ENCODE measurements at places on chromosomes 5 and 9.

DNA sequence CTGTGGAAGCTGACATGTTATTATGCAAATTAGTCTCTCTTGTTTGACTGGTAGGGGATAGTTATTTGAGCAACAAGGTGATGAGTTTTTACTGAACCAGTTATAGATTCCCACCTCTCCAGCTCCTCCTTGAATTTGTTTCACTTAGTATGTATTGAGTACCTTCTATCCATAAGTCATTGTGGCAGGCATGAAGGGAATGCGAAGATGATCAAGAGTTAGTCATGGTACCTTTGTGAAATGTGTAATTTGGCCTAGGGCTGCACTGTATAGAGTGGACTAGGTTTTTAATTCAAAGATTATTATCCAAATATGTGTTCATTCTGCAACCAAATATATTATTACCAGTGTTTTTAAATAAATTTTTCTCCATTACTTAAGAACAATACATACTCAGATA is 110.1 kb downstream of the HACD4 start:
- no peak overlapping the region for H3K27ac ChIP-seq
- no peak for DNase-seq
- H3K4me1 ChIP-seq: no peaks in the 10 kb centered on the region
- H3K36me3 ChIP-seq: no peaks in the 10 kb centered on the region

GRCh38 chr5:164359260-164360255 is 854.1 kb downstream of the MAT2B start:
- no peak overlapping the region for H3K4me3 ChIP-seq
- H3K27ac ChIP-seq: no peak overlapping the region
- H3K36me3 ChIP-seq: no peaks in the 10 kb centered on the region
- no peaks in the 10 kb centered on the region for H3K27me3 ChIP-seq

GRCh38 chr5:172102913-172103626 is 85.0 kb downstream of the STK10 start:
- no peaks in the 10 kb centered on the region for H3K27me3 ChIP-seq
- H3K36me3 ChIP-seq: no peaks in the 10 kb centered on the region
- H3K27ac ChIP-seq: no peak overlapping the region
- DNase-seq: peak; percentile 69
- peaks cover 66% of the 10 kb centered on the region for H3K4me1 ChIP-seq

- no peak for DNase-seq
- H3K4me1 ChIP-seq: no peaks in the 10 kb centered on the region
- H3K36me3 ChIP-seq: no peaks in the 10 kb centered on the region
- H3K27me3 ChIP-seq: no peaks in the 10 kb centered on the region
- H3K4me3 ChIP-seq: no peak overlapping the region
These were observed 617.9 kb downstream of the BNC2 start for GRCh38 chr9:16252616-16253015.

DNA sequence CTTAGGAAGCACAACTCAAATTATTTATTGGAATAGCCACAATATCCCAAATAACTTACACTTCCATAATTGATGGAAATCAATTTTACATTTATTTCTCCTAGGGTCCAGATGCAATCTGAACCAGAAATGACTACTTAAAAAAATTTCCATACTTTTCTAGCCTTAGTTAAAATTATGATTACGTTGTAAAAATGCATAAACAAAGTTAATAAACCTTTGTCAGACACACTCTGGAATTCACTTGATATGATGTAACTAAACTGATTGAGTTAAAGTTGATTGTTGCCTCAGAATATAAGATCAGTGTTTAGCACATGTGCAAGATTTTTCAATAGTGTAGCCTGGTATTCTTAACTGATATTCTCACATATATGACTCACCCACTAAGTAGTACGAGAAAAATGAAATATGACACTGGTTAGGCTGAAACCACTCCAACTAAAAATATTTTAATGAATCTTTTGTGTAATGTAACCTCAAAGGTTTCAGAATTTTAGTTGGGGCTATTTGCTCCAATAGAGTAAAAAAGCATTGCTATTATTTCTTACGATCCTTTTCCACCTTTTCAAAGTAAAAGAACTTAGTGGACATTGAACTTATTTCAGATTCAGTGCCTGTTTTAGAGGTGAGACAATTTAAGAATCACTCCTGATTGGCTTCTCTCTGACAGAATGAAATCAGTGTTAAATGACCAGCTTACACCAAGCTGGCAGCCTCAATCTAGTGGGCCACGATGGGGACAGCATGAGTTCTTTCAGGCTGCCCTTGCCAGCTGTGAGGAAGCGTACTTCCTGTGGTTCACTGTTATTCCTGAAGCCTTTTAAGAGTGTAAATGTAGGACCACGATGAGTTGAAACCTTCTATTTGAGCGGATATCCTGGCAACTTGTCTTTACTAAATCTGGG is 277.2 kb upstream of the CDH9 start:
- no peak overlapping the region for H3K4me3 ChIP-seq
- H3K4me1 ChIP-seq: no peaks in the 10 kb centered on the region
- DNase-seq: no peak
- H3K27ac ChIP-seq: no peak overlapping the region
- H3K36me3 ChIP-seq: no peaks in the 10 kb centered on the region

DNA sequence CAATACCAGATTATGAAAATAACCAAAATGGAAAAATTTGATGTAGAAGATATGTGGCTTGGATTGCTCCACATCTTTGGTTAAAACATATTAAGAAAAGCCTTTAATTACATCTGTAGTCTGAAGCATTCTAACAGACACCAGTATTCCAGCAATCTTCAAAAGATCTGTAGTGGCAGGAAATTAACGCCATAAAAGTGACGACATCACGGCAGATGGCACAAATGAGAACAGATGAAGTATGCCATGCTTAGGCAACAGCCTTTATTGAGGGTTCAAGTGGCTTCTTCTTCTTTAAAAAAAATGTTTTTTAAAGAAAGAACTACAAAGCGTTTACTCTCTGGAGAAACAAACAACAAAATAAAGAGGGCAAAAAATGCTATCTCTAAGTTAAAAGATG is 164.2 kb downstream of the MEF2C start:
- no peak overlapping the region for H3K27ac ChIP-seq
- H3K36me3 ChIP-seq: no peaks in the 10 kb centered on the region
- H3K4me1 ChIP-seq: no peaks in the 10 kb centered on the region
- no peak for DNase-seq
- H3K4me3 ChIP-seq: no peak overlapping the region

DNA sequence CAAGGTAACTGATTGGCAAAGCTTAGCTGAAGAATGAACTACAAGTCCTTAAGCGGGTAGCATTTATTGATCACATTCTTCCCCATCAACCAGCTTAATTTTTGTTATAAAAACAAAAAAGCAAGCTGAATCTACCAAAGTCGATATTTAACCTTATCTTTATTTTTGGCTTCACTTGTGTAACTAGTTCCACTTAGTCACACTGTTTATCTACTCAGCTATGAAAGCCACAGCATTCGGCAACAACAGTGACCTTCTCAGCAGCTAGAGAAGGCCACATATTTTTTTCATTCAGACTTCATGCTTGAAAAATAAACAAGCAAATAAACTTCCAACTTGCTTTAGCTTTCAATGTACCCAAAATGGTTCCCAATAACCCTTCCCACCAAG is 69.4 kb downstream of the KLHL3 start:
- DNase-seq: no peak
- H3K27ac ChIP-seq: peak overlapping the region; percentile 21
- H3K27me3 ChIP-seq: no peaks in the 10 kb centered on the region
- no peaks in the 10 kb centered on the region for H3K36me3 ChIP-seq

DNA sequence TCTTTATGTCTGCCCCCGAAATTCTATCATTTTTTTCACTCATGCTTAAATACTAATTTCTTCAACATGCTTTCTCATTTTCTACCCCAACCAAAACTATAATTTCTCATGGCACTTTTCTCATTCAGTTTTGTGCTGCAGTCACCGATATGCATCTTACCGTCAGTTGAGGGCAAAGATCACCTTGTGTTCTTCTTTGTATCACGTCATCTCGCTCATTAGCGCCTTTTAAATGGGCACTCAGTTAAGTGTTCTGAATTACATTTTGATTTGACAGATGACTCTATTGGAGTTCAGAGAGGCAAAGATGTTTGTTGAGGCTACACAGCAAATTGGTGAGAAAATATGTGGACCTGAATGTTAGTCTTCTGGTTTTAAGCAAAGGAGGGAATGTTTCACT is 211.7 kb upstream of the GLRA1 start:
- H3K27ac ChIP-seq: no peak overlapping the region
- no peak overlapping the region for H3K4me3 ChIP-seq
- no peak for DNase-seq
- H3K4me1 ChIP-seq: no peaks in the 10 kb centered on the region

- H3K27me3 ChIP-seq: no peaks in the 10 kb centered on the region
- H3K36me3 ChIP-seq: no peaks in the 10 kb centered on the region
- no peak for DNase-seq
- H3K4me1 ChIP-seq: peaks cover 11% of the 10 kb centered on the region
- no peak overlapping the region for H3K4me3 ChIP-seq
These were observed 204.1 kb downstream of the ARRDC3 start for GRCh38 chr5:91179018-91179417.

- H3K27me3 ChIP-seq: peaks cover 2% of the 10 kb centered on the region
- H3K4me1 ChIP-seq: no peaks in the 10 kb centered on the region
- no peak for DNase-seq
These were observed 51.2 kb upstream of the ADRA1B start for GRCh38 chr5:159864885-159865691.

DNA sequence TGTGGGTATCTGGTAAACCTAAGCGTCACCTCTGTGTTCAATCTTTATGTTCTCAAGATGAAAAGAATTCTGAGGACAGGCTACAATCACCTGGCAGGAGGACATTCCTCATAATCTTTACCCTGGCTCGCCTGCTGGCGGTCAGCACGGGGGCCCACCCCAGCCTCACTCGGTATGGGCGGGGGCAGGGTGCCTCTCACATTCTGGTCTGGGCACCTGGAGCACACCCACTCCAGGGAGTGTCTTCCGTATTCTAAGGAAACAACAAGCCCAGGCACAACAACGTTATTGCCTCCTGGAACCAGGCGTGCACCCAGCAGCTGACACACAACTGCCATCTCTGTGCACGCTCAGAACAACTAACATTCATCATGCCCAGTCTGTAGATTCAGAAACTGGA is 179.8 kb downstream of the ROR2 start:
- peaks cover under 1% of the 10 kb centered on the region for H3K4me1 ChIP-seq
- no peaks in the 10 kb centered on the region for H3K36me3 ChIP-seq
- no peak for DNase-seq
- no peak overlapping the region for H3K4me3 ChIP-seq
- H3K27me3 ChIP-seq: peaks cover 32% of the 10 kb centered on the region
- no peak overlapping the region for H3K27ac ChIP-seq

DNA sequence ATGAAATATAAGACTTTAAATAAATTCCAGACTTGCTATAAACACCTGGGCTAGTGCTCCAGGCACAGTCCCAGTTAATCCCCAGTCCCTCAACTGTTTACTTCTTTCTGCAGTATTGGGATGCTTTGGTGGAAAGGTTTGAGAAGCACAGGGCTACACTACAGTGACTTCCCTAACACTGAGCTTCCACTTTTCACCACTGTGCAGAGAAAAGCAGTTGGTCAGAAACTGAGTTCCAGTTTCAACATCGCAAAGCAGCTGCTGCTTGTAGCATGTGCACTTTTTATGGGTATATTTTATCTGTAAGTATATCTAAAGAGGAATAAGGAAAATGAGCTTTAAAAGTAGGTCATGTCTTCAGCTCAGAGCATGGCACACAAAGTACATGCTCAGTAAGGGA is 339.7 kb downstream of the NTRK2 start:
- no peak overlapping the region for H3K27ac ChIP-seq
- DNase-seq: no peak
- H3K36me3 ChIP-seq: no peaks in the 10 kb centered on the region
- H3K27me3 ChIP-seq: no peaks in the 10 kb centered on the region
- no peaks in the 10 kb centered on the region for H3K4me1 ChIP-seq
- no peak overlapping the region for H3K4me3 ChIP-seq

- H3K27me3 ChIP-seq: no peaks in the 10 kb centered on the region
- peaks cover 10% of the 10 kb centered on the region for H3K4me1 ChIP-seq
- no peak overlapping the region for H3K4me3 ChIP-seq
- peak; percentile 84 for DNase-seq
- H3K36me3 ChIP-seq: peaks cover 46% of the 10 kb centered on the region
- peak overlapping the region; percentile 34 for H3K27ac ChIP-seq
These were observed 10.3 kb upstream of the GLE1 start for GRCh38 chr9:128494108-128494745.

DNA sequence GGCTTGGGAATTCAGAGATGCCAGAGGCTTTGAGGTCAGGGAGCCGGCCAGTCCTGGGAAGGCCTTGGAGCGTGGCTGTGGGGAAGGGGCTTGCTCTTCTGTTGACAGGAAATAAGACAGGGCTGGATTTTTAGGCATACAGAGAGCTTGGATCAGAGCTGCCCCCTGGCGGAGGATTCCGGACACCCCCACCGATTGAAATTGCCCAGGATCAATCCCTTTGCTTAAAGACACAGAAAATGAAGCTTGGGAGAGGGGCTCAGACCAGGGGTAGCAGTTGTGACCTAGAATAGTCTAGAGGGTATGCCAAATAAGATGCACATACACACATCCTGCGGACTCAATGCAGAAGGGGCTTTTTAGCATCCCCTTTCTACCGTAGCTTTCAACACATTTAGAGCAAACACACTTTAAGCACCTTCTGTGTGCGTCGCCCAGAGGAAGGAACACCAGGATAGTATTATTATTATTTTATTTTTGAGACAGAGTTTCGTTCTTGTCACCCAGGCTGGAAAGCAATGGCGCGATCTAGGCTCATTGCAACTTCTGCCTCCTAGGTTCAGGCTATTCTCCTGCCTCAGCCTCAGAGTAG is 1.7 kb upstream of the NTMT1 start:
- H3K27me3 ChIP-seq: peaks cover 17% of the 10 kb centered on the region
- H3K4me3 ChIP-seq: no peak overlapping the region
- H3K4me1 ChIP-seq: peaks cover 64% of the 10 kb centered on the region
- no peak overlapping the region for H3K27ac ChIP-seq

DNA sequence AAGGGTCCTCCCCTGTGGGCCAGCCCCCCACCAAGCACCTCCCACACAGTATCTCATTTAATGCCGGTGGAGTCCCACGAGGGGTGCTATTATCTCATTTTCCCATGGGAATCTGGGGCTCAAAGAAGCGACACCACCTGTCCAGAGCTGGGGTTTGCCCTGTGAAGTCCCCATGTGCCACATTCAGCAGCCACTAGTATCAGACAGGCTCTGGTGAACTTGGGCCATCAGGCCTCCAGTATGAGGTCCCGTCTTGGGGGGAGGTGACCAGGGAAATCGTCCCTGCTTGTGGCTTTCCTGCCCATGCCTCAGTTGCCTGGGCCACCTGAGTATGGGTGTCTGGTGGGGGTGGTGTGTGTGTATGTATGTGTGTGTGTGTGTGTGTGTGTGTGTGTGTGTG is 222.7 kb downstream of the PBX3 start:
- H3K27me3 ChIP-seq: no peaks in the 10 kb centered on the region
- no peak overlapping the region for H3K4me3 ChIP-seq
- no peaks in the 10 kb centered on the region for H3K36me3 ChIP-seq

DNA sequence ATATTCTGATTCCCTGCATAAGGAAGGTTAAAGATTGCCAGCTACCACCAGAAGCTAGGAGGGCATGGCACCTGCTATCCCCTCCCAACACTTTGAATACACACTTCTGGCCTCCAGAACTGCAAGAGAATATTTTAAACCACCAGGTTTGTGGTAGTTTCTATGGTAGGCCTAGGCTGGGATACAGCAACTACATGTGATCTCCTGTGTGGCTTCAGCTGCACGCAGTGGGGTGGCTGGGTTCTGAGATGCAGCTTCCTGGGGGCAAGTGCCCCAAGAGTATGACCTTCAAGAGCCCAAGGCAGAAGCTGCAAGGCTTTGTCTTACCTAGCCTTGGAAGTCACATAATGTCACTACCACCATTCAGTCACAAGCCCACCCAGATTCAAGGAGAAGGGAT is 39.6 kb downstream of the GCNT4 start:
- H3K4me3 ChIP-seq: no peak overlapping the region
- no peaks in the 10 kb centered on the region for H3K27me3 ChIP-seq
- no peak overlapping the region for H3K27ac ChIP-seq

Measured in spleen (tissue), 13 donors.